Uterus (tissue), 4 donors: ENCODE measurements at places on chromosomes 7 and 10.

DNA sequence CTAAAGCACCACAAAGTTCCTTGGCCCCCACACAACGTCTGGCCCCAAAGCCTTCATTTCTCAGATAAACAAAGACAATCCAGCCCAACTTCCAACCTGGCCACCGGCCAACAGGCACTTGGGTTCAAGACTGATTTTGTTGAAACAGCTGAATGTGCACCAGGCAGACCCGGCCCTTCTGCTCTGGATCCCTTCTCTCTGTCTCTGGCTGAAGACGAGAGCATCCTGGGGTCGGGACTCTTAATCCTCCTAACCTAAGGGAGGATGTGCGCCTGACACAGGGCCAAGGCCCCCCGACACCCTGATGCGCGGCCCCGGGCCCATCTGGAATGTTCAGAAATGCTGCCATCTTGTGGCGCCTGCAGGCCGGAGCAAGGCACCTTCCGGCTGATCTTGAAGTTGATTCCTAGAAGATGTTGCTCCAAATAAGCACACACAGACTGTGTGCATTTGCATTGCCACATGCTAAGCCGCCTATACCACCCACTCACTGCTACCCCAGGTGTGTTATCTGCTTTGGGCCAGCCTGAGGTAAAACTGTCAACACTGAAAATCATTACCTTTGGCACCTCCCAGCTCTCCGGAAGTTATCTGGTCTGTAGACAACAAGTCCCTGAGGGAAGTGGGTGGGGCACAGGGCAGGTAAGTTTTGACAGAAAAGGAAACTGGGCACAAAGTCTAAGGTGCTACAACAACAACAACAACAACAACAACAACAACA lies 98.4 kb upstream of the HABP2 start:
- peak; percentile 23 for DNase-seq

- no peak for DNase-seq
Measured at GRCh38 chr7:30671793-30672465, 10.3 kb downstream of the CRHR2 start.

DNA sequence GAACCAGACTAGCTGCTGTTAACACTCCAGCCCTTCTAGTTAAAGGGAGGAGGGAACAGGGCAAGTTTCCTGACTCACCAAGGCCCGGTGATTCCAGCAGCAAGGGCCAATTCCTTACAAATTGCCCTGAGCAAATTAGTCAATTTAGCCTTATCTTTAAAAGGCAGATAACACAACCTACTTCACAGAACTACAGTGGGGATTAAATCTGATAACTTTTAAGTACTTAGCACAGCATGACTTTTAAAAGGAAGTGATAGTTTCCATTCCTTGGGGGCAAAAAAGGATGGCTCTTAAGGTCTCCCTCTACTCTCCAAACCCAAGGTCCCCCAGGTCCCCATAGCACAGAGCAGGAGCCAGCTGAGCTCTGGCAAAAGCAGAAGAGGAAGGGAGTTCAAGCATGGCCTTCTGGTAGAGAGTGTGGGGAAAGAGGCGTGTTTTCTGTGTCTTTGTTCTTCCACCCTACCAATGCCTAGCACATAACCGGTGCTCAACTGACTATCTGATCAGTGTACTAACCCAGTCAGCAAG lies 4.0 kb downstream of the CDCA7L start:
- no peak for DNase-seq

- DNase-seq, result no peak
Measured at GRCh38 chr7:128810473-128810872, 18.7 kb downstream of the CCDC136 start.

DNA sequence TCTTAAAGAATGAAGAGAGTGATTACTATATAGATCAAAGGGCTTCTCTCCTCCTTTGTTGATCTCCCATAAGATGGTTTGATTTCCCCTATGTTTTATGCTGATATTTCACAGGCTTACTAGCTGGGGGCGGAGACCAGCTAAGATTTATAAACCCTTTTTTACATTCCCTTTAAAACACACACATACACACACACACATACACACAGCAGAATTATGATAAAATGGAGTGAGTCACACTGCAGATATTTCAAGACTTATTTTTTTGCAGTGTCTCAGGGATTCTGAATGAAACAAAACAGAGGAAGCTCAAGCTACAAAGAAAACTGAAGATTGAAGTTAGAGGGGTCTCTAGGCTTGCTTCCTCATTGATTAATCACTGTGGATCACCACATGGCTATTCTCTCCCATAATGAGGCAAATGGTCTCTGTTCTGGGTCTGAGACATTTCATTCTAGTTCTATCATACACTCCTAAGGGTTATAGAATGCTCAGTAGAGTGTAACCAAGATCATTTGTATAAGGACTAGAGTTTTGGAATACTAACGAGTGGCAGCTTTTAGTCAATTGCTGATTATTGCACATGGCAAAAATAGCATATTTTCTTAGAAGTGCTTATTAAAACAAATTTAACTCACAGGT lies 18.6 kb downstream of the INA start:
- no peak for DNase-seq

DNA sequence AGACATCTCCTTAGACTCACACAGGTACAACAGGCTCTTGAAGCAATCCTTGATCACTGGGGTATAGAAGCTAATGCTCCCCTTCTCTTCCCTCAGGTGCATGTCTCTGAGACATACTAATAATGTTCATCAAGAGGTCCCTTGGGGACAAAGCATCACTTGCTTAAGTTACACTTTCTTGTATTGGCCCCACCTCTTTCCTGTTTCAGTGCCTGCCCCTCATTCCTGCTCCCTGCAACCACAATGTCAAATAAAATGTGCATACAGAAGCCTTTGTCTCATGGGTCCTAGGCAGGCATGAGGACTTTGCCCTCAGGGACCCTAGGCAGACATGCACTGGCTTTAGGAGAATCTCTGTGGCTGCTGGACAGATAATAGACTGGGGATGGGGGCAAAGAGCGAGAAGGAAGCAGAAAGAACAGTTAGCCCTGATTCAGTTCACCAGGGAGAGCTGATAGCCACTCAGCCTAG lies 175.0 kb upstream of the NPY start:
- no peak for DNase-seq

GRCh38 chr10:132528064-132528691 lies 9.4 kb upstream of the INPP5A start:
- peak; percentile 28 for DNase-seq

- no peak for DNase-seq
Measured at GRCh38 chr10:52284416-52285013, 29.6 kb upstream of the DKK1 start.
